Renal pelvis (tissue), 12 donors: ENCODE measurements at places on chromosomes 4 and X. TPM values are rescaled to one million over a fixed set of nuclear protein-coding genes. Genes with fewer than 3 reads are reported as not detected.

GRCh38 chr4:129369361-129370010, 273.5 kb downstream of the C4orf33 start:
- DNase-seq = no peak

- DNase-seq = no peak
Measured at GRCh38 chr4:120855307-120856001, 67.1 kb downstream of the PRDM5 start.

GRCh38 chr4:114780205-114780604, 181.6 kb downstream of the UGT8 start:
- DNase-seq = peak; percentile 22

DNA sequence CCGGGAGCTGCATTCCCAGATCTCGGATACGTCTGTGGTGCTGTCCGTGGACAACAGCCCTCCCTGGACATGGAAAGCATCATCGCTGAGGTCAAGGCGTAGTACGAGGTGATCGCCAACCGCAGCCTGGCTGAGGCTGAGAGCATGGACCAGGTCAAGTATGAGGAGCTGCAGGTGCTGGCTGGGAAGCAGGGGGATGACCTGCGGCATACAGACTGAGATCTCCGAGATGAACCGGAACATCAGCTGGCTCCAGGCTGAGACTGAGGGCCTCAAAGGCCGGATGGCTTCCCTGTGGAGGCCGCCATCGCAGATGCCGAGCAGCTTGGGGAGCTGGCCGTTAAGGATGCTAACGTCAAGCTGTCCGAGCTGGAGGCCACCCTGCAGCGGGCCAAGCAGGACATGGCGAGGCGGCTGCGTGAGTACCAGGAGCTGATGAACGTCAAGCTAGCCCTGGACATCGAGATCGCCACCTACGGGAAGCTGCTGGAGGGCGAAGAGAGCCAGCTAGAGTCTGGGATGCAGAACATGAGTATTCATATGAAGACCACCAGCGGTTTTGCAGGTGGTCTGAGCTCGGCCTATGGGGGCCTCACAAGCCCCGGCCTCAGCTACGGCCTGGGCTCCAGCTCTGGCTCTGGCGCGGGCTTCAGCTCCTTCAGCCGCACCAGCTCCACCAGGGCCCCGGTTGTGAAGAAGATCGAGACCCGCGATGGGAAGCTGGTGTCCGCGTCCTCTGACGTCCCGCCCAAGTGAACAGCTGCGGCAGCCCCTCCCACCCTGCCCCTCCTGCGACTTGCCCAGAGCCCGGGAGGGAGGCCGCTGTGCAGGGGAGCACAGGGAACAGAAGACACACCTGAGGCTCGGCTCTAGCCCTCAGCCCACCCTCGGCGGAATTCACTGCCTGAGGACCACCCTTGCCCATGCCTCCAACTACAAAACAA, 29.4 kb upstream of the GABRA3 start:
- DNase-seq = no peak

DNA sequence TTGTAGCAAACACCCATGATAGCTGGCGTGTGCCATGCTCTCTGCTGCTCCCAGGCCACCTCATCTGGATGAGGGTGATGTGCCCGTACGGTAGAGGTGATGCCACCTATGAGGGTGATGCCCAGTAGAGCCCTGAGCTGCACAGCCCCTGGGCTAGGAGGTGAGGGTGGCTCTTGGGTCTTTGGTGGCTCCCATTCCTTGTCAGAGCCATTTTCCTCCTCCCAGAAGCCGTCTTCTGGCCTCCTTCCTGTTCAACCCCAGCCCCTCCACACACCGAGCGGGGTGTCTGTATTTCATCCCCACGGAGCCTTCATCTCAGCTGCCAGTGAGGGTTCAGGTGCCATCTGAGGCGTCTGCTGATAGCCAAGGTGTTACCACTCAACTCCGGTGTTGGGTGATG, 12.0 kb upstream of the TNIP2 start:
- no peak for DNase-seq

DNA sequence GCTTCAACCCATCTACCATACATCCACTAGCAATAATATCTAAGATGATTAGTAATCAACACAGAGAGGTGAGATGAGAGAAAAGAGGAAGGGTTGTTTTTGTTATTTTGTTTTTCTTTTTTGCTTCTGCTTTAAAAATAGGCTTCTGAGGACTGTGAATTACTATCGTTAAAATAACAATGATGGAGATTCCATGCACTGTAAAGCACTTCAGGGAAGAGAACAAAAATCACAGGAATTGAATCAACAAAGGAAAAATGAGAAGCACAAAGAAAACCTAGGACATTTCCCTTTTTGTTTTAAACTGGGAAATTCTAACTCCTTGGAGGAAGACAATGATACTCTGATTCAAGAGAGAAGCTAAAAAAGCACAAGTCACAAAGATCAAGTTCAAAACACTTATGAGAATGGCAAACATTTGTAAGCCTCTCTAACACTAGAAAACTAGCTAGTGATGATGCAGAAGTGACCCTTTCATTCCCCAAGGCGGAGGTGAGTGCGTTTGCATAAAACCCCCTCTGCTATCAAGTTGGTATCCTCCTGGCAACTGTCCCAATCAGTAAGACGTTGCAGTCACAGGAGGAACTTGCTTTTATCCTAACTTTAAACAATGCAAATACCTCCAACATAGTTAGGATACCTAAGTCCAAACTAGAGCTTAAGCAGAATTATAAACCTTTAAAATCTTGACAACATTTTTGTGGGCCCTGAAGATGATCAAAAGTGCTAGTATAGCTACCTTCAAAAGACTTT, 308.5 kb downstream of the CAMK2D start:
- no peak for DNase-seq

- DNase-seq = no peak
Measured at GRCh38 chrX:73868916-73869315, 305.9 kb downstream of the CHIC1 start.

GRCh38 chr4:142846729-142847596, 862 bp upstream of the INPP4B start:
- DNase-seq = peak; percentile 43

GRCh38 chr4:125123570-125124109, 191.1 kb upstream of the FAT4 start:
- peak; percentile 42 for DNase-seq

GRCh38 chr4:164138521-164138920, 615.4 kb upstream of the SMIM31 start:
- no peak for DNase-seq

DNA sequence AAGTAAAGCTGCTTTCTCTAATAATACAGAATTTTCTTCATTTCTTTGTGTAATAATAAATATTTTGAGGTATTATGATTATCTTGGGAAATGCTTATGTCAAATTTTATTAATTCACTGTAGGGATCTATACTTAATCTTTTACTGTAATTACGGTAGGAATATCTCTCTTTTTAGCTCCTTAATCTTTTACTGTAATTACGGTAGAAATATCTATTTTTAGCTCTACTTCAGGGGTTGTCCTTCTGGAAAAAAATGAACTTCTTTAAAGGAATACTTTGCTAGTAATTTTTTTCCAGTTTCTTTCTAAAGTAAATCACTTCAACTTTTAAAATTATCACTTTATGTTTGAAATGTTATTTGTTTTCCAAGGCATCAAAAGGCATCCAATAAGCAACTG, 2229.4 kb upstream of the AGA start:
- no peak for DNase-seq

DNA sequence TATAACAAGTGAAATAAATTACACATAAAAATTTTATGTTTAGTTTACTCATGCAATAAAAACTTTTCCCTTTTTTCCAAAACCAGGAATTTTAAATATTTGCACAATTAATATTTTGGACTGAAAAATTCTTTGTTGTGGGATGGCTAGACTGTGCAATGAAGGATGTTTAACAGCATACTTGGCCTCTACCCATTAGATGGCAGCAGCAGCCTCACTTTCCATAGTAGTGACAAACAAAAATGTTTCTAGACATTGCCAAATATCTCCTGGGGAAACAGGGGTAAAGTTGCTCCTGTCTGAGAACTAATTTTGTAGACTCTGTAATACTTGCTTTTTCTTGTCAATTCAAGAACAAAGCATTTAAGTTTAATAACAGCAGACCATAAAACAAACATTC, 49.8 kb downstream of the SCLT1 start:
- no peak for DNase-seq

DNA sequence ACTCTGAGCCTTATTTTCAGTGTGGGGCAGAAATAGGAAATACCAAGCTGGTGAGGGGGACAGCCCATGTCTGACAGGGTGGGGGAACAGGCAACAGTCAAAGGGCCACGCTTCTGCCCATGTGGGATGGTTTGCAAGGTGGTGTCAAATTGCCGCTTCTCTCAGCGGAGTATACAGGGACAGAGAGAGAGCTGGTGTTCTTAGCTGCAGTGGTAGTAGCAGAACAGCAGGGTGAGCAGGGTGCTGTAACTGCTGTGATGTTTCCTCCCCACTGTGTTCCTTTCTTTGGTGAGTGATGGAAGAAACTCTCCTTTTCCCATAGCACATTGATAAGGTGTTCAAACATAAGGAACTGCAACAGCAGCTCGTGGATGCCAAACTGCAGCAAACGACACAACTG, 37.9 kb downstream of the RBBP7 start:
- DNase-seq = no peak

- no peak for DNase-seq
Measured at GRCh38 chr4:124331781-124332180, 380.8 kb downstream of the ANKRD50 start.

DNA sequence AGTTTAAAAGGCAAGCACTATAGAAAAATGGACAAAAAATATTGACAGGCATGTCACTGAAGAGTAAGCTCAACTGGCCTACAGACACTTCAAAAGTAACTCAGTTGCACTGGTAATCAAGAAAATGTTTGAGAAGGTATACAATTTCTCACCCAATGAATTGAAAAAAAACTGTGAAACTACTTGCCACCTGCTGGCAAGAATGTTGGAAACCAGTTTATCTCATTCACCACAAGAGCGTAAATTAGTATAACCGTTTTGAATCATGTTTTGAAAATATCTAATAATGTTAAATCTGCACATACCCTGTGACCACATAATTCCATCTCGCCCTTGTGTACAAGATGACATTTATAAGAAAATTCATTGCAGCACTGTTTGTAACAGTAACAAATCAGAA, 31.7 kb downstream of the TXK start:
- no peak for DNase-seq

DNA sequence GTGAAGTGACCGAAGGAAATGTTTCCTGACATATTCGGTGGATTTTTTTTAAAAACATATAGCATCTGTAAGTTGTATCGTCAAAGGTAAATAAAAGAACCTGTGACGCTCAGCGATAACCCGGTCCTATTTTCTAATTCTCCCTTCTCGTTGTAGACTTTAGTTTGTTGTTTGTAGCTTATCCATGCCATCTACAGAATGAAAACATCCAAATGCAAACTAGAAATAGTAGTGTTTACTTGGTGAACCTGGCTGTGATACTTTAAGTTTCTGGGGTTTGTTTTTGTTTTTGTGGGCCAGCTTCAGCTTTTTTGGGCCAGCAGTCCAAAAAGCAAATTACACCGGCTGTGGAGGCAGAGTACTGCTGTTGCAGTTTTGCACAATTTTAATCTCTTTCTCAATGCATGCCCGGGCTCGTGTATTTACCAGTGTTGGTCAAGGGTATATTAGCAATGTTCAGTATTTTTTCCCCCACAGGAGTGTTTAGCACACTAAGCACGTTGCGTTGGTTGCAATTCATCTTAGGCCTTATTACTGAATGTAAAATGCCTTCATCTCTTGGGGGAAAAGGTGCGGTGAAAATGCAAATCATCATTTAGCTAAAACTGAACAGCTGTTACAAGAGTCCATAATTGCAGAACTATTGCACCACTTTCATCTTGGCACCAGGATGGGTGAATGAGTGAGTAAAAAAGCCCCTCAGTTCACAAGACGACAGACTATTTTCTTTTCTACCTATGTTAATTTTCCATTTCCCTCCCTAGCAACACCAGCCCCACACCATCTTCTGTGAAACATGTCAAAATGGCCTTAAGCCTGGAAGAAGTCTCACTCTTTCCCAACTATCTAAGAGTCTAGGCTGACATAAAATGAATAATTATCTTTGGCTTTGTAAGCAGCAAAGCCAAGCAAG, 1.7 kb upstream of the CNOT6L start:
- peak; percentile 4 for DNase-seq

DNA sequence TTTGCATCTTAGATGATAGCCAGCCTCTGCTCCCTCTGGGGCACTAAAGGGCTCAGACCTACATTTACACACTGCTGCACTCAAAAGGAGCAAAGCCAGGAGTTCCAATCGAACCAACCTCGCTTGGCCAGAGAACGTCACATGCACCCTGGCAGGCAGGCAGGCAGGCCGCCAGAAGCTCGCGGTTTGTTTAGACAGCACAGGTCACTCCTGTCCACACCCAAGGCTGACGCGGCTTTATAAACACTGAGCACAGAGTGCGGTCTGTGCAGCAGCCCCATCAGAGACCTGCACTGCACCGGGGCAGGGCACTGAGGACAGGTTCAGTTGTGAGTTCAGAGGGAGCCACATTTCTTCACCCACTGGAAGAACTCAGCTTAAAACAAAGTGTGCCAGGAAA, 143.9 kb downstream of the BCOR start:
- no peak for DNase-seq

DNA sequence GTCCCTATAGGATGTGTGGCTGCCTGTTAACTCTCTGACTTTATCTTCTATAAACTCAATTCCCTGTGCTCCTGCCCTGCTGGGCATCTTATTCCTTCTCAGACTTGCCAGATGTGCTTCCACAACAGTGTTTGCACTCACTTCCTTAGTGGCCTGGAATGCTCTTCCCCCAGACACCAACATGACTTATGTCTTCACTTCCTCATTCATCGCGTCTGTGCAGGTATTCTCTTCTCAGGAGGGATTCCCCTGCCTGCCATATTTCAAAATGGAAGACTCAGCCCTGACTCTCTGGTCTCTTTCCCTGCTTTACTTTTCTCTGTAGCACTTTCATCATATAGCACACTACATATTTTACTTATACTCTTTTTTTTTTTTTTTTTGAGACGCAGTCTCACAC, 344.0 kb downstream of the CENPC start:
- no peak for DNase-seq

Gene NLGN4X
- 8.7 TPM for polyA plus RNA-seq

Gene IGSF1
- 18.0 TPM for polyA plus RNA-seq

Gene DCAF8L2
- not detected for polyA plus RNA-seq

Gene DNAAF6
- not detected for polyA plus RNA-seq

Gene MUC7
- polyA plus RNA-seq = 0.13 TPM

Gene GRIPAP1
- polyA plus RNA-seq = 66.3 TPM

Gene EFHC2
- polyA plus RNA-seq = 8.6 TPM

Gene GUCY2F
- polyA plus RNA-seq = 0.03 TPM

Gene GSX2
- not detected for polyA plus RNA-seq

Gene TRAM1L1
- polyA plus RNA-seq = 16.7 TPM

Gene TLR1
- 5.0 TPM for polyA plus RNA-seq

Gene EOLA1
- polyA plus RNA-seq = 23.3 TPM

Gene CXCL8
- not detected for polyA plus RNA-seq
